Amniotic stem cell (primary cell): ENCODE measurements at places on chromosomes 12 and 14.

GRCh38 chr12:25977047-25977446, 18.6 kb downstream of the RASSF8 start:
- DNase-seq: no peak

DNA sequence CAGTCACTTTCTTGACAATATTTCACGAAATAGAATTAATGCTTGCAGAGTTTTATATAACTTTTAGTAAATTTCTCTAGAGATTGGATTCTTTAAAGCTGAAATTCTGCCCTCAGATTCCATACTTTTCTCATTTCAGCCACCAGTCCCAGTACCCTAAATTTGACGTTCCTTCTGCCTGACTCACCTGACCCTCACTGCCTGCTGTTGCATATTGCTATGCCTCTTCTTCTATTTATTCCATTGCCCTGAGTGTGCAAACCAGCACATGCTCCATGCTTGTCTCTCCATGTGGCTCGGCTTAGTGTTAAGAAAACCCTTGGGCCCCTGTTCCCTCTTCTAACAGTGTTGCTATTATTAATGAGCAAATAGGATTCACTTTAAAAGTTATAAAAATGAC, 533.3 kb downstream of the LRFN5 start:
- DNase-seq: no peak

DNA sequence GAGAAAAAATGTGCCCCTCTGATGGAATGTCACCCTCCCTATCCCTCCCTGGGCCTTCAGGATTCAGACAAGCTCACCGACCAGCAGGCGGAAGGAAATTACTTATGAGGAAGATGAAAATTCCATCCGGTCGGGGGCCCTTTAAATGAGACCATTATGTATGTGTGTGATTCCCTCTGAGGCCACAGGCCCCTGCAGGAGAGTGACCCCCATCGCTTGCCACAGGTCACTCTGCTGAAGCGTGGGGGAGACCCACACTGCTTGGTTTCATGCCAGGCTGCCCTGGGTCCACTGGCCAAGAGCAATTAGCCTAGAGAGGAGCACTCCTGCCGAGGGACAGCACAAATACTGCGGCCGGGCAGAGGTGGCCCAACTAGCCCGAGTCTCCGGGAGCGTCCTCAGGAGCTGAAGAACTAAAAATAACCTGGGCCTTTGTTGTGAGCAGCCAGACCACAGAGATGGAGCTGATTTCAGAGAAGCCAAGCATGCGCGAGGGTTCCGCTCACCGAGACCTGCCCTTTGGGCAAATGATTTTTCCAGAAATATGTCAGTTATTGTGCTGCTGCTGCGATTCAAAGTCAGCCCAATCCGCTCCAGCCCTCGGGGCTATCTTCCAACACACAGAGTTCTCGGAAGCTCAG, 276.4 kb downstream of the DPF3 start:
- DNase-seq: peak; percentile 52

- peak; percentile 69 for DNase-seq
Observed at GRCh38 chr14:34872822-34873588, 2.2 kb downstream of the BAZ1A start.

DNA sequence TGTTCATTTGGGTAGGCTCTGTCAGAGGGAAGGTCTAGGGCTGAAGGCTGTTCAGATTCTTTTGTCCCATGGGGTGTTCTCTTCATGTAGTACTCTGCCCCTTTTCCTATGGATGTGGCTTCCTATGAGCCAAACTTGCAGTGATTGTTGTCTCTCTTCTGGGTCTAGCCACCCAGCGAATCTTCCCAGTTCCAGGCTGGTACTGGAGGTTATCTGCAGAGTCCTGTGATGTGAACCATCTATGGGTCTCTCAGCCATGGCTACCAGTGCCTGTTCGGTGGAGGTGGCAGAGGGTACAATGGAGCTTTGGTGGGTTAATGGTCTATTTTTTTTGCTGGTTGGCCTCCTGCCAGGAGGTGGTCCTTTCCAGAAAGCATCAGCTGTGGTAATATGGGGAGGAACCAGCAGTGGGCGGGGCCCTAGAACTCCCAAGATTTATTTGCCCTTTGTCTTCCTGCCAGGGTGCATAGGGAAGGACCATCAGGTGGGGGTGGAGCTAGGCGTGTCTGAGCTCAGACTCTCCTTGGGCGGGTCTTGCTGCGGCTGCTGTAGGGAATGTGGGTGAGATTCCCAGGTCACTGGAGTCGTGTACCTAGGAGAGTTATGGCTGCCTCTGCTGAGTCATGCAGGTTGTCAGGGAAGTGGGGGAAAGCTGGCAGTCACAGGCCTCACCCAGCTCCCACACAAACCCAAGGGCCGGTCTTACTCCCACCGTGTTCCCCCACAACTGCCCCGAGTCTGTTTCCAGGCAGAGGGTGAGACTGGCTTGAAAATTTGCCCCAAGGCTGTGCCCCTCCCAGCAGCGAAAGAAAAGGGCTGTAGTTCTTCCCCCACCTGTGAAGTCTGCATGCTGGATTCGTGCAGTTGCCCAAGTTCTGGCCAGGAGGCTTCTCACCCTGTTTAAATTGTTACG, 17.5 kb downstream of the MTRFR start:
- no peak for DNase-seq

DNA sequence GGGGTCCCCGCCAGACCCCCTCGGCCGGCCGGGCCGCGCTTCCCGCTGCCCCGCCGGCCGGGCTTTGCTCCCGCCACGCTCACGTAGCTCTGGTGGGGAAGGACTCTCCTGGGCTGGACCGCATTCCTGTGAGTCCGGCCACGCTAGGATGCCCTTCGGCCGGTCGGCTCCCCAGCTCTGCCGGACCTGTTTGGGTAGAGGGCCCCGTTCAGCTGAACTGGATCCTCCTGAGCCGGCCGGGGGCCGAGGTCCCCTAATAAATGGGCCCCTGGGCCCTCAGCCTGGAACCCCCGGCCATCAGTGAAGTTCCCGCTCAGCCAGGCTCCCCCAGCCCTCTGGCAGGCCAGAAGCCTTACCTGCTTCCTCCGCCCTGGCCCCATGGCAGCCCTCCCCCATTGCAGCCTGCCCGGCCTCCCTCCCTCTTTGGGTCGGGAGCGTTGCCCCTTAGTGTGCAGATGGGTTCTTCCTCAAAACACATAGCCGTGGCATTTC, 593 bp downstream of the UNC119B start:
- no peak for DNase-seq

DNA sequence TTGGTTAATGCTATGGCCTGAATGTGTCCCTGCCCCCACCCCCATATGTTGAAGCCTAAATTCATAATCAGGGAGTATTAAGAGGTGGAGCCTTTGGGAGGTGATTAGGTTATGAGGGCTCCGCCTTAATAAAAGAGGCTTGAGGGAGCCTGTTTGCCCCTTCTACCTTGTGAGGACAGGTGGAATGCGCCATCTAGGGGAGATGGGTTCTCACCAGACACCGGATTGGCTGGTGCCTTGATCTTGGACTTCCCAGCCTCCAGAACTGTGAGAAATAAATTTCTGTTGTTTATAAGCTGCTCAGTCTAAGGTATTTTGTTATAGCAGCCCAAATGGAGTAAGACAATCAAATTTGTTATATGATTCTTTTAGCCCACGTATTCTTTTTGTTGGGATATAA, 148.3 kb downstream of the PTCSC3 start:
- DNase-seq: no peak

- no peak for DNase-seq
Observed at GRCh38 chr14:104287301-104288009, 149.1 kb downstream of the KIF26A start.

DNA sequence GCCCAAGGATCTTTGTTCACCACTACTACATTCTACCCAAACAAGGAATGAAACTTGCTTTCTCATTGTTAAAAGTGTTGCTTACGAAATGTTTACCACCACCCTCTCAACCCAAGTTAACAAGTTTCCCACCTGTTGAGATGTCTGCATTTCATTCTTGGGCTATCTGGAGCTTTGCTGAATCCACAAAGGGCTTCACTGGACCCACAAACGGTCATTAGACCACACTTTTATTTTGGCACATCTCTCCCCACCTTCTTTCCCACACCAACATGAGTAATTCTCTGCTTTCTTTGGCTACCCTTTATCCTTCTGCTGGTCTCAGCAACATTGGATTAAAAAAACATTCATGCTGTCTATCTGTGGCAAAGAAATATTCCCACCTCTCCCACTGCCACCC, 78.0 kb downstream of the TMEM260 start:
- DNase-seq: no peak

DNA sequence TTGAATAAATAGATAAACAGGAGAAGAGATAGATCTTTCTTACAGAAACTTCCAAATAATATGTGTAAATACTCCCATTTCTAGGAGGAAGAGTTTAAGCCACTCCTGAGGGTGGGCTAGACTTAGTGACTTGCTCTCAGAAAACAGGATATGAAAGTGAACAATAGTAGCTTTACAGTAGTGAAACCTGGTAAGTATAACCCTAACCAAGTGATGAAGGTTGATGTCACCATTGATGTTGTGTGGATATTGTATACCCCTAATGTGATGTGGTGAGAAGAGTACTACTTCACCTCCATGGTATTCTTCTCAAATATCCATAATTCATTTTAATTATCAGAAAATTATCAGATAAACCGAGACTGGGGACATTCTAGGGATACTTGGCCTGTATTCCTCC, 20.9 kb downstream of the AKAP6 start:
- DNase-seq: no peak

- no peak for DNase-seq
Observed at GRCh38 chr12:122856999-122857671, 21.9 kb downstream of the HIP1R start.

GRCh38 chr14:101858791-101859537, 97.5 kb downstream of the PPP2R5C start:
- no peak for DNase-seq

DNA sequence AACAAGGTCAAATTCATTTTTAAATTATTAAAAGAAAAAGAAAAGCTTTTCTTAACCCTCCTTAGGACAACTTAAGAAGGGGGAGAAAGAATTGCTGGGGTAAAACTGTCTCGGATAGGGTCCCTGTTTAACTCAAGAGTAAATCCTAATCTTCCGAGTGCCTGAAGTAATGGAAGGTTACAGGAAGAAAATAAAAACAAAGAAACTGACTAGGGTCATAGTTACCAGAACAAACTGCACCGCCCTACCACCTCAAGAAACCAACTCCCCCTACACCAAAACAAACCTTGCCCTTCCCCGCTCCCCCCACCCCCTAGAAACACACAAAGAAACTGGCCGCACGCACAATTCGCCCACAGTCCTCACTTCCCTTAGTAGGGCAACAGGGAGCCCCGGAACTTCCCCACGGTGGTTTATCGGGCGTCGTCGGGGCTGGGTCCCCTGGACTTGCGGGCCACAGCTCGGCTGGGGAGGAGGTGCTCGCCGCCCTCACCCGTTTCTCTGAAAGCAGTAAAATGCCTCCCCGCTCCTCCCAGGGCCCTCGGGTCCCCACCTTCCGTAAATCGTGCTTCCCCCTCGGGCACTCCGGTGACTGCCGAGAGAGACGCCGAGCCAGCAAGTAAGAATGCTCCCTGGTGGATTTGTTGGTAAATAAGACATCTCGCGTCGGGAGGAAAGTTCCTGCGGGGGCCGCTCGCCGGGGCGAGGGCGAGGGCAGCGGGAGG, 2.4 kb downstream of the SINHCAF start:
- DNase-seq: no peak

- DNase-seq: no peak
Observed at GRCh38 chr12:130973906-130974305, 20.2 kb downstream of the ADGRD1 start.

DNA sequence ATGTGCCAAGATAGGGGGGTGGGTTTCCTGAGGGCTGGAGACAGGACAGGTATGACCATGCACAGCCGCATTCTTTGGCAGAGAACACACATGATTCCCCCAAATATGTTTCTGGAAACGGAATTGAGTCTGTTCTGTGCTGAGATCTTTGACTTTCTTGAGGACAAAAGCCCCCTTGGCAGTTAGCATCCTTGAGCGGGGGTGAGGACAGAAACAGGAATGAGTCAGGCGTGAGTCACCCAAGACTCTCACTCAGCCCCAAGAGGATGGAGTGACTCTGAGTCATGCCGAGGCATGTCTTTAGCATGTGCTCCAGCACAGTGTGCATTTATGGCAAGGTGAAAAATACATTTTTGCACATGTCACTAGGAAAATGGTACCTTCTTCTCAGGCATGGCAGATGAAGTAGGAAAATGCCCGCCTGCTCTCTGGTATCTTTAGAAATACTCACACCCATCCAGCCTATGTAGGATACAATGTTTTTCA, 52.1 kb downstream of the DAD1 start:
- DNase-seq: peak; percentile 93

DNA sequence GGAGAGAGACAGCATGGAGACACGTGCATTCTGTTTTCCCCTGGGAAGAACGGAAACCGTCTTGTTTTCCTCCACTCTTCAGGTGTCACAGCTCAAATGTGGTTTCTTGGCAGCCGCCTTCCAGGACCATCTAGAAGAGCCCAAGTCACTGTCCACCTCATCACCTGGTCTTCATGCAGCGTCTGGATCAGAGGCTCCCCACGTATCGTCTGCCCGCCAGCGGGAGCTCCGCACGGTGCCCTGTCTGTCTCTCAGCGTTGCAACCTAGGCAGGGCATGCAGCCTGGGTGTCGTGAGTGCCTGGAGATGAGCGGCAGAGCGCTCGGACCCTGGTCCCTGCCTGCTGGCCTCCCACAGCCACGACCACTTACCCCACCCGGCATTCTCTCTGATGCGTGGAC, 117.5 kb downstream of the PIWIL1 start:
- no peak for DNase-seq

DNA sequence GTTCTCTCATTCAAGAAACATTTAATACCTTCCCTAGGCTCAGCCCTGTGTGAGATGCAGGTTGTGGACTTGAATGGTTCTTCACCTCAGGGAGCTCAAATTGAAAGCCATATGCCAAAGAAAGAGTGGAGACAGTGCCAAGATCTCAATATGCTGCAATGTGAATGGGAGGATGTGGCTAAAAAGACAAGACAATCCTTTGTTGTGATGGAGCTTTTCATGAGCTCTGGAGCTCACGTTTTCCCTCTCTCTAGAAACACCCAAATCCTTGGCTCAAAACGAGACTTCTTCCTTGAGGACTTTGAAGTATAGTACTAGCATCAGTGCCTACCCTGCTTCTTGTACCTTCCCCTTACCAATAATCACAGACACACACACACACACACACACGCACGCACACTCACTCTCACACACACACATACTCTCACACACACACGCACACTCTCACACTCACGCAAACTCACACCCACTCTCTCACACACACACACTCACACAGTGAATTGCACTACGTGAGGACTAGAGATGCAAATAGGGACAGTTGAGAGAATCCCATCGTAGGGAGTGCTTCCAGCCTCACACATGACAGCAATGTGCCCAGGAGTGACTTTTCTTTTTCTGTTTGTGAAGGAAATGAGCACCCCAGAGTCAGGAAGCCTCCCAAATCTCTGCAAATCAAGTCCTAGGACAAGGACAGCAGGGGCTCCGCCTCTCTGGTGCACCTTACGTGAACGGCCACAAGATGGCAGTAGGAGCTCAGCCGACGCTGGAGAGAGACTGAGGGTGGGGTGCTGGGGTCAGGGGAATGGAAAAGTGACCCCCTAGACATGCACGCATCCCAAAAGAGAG, 231.4 kb downstream of the PCNX1 start:
- no peak for DNase-seq

GRCh38 chr14:105256292-105256960, 8.1 kb downstream of the BTBD6 start:
- DNase-seq: no peak
